8988T (cell line): ENCODE measurements at places on chromosomes 7 and 10.
A peak's percentile ranks its signal among the peaks of the same experiment; 100 is the strongest.

GRCh38 chr7:36614959-36615358 lies 109.3 kb downstream of the AOAH start:
- DNase-seq = no peak

GRCh38 chr7:1317646-1318045 lies 85.0 kb downstream of the UNCX start:
- DNase-seq = no peak

GRCh38 chr7:2231992-2232765 lies 566 bp downstream of the MAD1L1 start:
- DNase-seq = no peak

DNA sequence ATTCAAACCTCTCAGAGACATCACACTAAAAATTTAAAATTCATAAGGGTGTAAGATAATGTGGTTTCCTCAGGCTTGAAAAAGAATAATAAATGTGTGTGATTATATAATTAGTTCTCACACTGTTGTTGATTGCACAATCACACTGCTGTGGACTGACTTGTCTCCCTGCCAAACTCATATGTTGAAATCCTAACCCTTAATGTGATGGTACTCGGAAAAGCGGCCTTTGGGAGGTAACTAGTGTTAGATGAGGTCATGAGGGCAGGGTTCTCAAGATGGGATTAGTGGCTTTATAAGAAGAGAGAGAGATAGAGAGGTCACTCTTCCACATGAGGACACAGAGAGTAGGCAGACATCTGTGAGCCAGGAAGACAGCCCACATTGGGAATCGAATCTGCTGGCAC lies 128.5 kb upstream of the COL1A2 start:
- DNase-seq = no peak

GRCh38 chr7:134622303-134622995 lies 24.2 kb upstream of the BPGM start:
- no peak for DNase-seq

GRCh38 chr10:74079028-74079935 lies 71.3 kb downstream of the AP3M1 start:
- DNase-seq = no peak

DNA sequence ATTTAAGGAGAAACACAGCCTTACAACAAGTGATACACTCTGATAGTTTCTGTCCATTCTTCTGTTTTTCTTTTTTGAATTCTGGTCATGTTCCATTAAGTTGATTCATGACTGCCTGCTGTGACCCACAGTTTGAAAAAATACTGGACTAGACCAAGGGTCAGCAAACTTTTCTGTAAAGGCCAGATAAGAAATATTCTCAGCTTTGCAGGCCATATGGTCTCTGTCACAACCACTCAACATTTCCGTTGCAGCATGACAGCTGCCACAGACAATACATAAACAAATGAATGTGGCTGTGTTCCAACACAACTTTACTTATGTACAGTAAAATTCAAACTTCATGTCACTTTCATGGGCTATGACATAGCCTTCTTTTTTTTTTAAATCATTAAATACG lies 156.7 kb downstream of the PLXNA4 start:
- no peak for DNase-seq

GRCh38 chr7:25839084-25839769 lies 312.8 kb upstream of the NFE2L3 start:
- no peak for DNase-seq

GRCh38 chr10:94402843-94403379 lies 570 bp downstream of the TBC1D12 start:
- peak; percentile 42 for DNase-seq

GRCh38 chr7:70505468-70505867 lies 626.5 kb upstream of the GALNT17 start:
- no peak for DNase-seq

- DNase-seq = no peak
Measured at GRCh38 chr7:121744877-121745276, 128.1 kb upstream of the PTPRZ1 start.

DNA sequence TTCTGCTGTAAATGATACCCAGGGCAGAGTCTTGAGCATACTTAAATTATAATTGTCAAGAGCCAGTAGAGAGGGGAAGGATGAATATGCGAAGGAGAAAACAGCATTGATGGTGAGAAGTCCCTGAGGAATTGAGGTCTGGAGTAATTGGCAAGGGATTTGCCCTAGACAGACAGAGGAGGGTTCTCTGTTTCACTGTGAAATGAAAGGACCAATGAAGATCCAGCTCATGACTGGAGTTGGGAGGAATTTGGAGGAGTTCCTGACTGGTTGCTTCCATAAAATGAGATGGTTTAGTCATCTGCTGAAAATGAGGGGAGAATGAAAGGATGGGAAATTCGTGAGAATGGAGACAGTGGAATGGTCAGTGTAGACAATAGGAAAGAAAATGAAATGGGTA lies 6.8 kb downstream of the PRPF18 start:
- no peak for DNase-seq

- no peak for DNase-seq
Measured at GRCh38 chr10:93488956-93489528, 6.9 kb upstream of the MYOF start.

DNA sequence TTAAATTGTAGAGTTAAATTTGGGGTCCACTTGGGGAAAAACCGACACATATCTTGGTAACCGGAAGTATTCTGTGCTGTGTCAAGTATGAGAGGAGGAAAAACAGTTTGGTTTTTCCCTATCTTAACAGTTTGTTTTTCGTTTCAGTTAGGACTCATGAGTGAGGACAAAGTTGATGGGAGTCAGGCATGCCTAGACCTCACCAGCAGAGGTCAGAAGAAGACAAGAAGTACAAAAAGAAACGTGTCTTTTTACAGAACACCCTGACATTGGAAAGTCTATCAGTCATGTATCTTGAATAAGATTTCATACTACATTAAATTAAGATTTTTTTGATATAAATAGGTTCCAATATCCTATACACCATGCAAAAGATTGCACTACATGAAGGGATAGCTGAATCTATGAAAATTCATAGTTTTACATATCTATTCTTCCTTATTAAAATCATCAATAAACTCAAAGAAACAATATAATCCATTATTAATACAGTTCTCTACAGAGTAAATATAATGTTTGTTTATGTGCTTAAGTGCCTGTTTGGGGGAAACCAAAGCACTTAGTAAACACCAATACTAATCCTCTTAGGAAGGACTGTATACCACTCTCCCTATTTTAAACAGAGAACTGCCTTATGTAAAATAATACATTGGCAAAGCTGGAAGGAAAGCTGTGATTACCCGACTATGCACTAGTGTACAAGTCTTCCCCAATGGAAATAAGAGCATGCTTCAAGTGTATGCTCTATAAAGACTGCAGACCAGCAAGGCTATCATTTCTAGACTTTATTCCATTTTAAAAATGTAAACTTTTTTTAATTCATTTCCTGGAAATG lies 95.6 kb downstream of the USP6NL start:
- DNase-seq = no peak

GRCh38 chr10:79930751-79931150 lies 18.2 kb downstream of the SFTPD start:
- no peak for DNase-seq

DNA sequence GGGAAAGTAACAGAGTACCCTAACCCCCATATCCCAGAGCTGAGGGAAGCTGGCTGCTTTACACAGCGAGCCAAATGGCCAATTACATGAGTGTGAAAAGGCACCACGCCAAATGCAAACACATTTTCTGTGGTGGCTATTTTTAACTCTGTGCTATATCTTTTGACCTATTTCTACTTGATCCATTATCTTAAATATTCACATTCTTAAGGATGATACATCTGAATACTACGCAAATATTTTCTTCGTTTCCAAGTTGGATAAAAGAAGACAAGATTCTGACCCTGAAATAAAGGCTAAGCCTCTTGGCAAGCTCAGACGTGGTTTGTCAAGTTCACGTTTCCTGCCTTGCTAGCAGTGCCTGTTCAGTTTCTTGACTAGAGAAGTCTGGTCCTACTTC lies 146.7 kb upstream of the TMEM196 start:
- DNase-seq = no peak

DNA sequence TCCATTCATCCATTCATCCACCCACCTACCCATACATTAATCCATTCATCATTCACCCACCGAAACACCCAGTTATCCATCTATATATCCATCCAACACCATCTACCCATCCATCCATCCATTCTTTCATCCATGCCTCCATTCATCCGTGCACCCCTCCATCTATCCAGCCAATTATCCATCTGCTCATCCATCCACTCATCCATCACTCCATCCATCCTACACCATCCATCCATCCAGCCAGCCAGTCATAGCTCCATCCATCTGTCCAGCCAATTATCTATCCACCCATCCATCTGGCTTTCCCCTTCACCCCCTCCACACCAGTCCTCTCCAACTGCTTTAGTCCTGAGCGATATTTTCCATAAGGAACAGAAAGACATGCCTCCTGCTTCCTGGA lies 7.5 kb upstream of the CXCL12 start:
- DNase-seq = no peak

GRCh38 chr10:17918187-17918903 lies 33.4 kb upstream of the SLC39A12 start:
- DNase-seq = no peak

DNA sequence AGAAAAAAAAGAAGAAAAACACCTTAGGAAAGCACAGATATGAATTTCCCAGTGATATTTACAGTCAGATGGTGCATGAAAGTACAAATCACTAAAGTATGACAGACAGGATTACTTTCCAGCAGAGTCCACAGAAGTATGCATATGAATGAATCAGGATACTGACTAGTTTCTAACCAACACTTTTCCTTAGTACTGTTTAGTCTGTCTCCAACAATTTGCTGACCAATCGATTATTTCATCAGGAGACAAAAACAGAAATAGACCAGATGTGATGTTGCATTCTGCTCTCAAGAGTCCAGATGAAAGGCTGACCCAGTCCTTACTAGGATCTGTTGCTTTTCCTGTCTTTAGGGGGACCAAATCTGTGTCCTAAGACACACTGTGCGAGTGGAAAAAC lies 14.6 kb downstream of the SLC35B4 start:
- no peak for DNase-seq

GRCh38 chr7:115034515-115034914 lies 112.6 kb downstream of the MDFIC start:
- DNase-seq = no peak

GRCh38 chr7:33764752-33765451 lies 140.4 kb upstream of the BMPER start:
- no peak for DNase-seq

GRCh38 chr7:147022056-147022455 lies 905.5 kb downstream of the CNTNAP2 start:
- DNase-seq = no peak

- DNase-seq = no peak
Measured at GRCh38 chr7:13797545-13797944, 191.9 kb downstream of the ETV1 start.

- DNase-seq = no peak
Measured at GRCh38 chr10:11687779-11688447, 54.3 kb upstream of the ECHDC3 start.

DNA sequence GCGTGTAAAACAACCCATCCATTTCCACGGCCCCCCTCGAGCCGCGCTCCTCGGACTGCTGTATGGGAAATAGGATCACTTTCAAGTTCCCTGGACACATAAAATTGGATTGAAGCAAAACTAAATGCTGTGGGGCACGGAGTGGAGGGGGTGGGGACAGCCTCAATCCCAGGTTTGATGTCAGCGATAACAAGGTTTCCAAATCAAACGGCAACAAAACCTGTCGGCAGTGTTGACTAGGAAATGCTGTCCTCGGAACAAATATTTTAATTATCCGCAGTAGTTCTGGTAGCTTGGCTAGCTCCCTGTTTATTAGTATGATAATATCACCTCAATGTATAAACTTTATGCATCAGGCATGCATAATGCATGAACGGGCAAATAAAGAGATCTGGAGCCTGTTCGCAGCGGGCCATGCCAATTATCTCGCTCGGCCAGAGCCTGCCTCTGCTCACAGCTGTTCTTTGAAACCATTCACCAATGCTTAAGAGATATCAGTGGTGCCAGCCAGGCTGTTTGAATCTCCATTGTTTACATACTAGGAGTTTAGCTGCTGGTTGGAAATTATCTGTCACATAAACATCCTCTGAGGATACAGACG lies 161.1 kb downstream of the PAXIP1 start:
- no peak for DNase-seq

DNA sequence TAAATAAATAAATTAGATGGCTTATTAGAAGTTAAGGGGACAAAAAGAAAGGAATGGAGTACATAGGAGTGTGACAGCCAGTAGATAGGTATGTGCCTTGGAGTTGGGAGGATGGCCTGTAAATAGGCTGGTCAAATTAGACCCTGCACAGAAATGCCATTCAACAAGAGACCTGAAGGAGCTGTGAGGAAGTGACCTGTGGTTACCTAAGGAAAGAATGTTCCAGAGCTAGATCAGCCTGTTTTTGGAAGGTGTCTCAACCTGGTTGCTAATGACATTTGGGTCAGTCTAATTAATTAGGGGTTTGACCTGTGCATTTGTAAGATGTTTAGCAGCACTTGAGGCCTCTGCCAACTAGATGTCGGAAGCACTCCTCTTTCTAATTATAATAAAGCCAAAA lies 315.3 kb upstream of the PLXDC2 start:
- no peak for DNase-seq
